SK-MEL-5 (cell line): ENCODE measurements at places on chromosomes 11 and 22. TPM values are rescaled to one million over a fixed set of nuclear protein-coding genes. Genes with fewer than 3 reads are reported as not detected.

MRGPRF gene
- 0.11 and 0.61 TPM in 2 replicates for total RNA-seq

SERHL2 gene
- total RNA-seq = 0.66 and 1.6 TPM in 2 replicates

HSCB gene
- 30.3 and 32.9 TPM in 2 replicates for total RNA-seq

CRACR2B gene
- not detected in 2 replicates for total RNA-seq

MMP8 gene
- total RNA-seq = 30.1 and 31.6 TPM in 2 replicates
